Hair follicular keratinocyte (primary cell): ENCODE measurements at places on chromosomes 11 and 22. TPM values are rescaled to one million over a fixed set of nuclear protein-coding genes. Genes with fewer than 3 reads are reported as not detected.

The C1QTNF5 gene
- total RNA-seq, result 0.15 and 0.55 TPM in 2 replicates

The PATE1 gene
- not detected in 2 replicates for total RNA-seq

The PARVG gene
- total RNA-seq, result not detected in 2 replicates

The LRRC56 gene
- under 0.01 and 0.34 TPM in 2 replicates for total RNA-seq

The PRSS23 gene
- total RNA-seq, result 34.8 and 65.4 TPM in 2 replicates

The GTSE1 gene
- 3.3 and 11.1 TPM in 2 replicates for total RNA-seq

The MMP12 gene
- total RNA-seq, result not detected in 2 replicates

The OR8D1 gene
- not detected in 2 replicates for total RNA-seq

The DNAJB7 gene
- not detected in 2 replicates for total RNA-seq

The SCUBE1 gene
- not detected in 2 replicates for total RNA-seq

The PTPN5 gene
- not detected in 2 replicates for total RNA-seq

The MRTFA gene
- total RNA-seq, result 31.8 and 33.5 TPM in 2 replicates

The SPECC1L gene
- 15.3 and 21.2 TPM in 2 replicates for total RNA-seq

The TBX10 gene
- total RNA-seq, result not detected in 2 replicates

The MYBPC3 gene
- not detected in 2 replicates for total RNA-seq

The OR5A1 gene
- total RNA-seq, result not detected in 2 replicates

The FBXO3 gene
- 26.4 and 33.4 TPM in 2 replicates for total RNA-seq

The OR51M1 gene
- not detected in 2 replicates for total RNA-seq

The GVQW3 gene
- 0.16 and 0.38 TPM in 2 replicates for total RNA-seq

The OR52A1 gene
- not detected in 2 replicates for total RNA-seq

The PNPLA3 gene
- 2.9 and 4.2 TPM in 2 replicates for total RNA-seq

The ADM gene
- 23.7 and 36.8 TPM in 2 replicates for total RNA-seq

The MYO7A gene
- total RNA-seq, result 0.30 and 0.70 TPM in 2 replicates

The MMP8 gene
- total RNA-seq, result 0.11 TPM in 1 of 2 replicates, not detected in the other

The ADAMTS8 gene
- total RNA-seq, result not detected in 2 replicates

The C22orf23 gene
- total RNA-seq, result not detected in 2 replicates

The OR2AG1 gene
- not detected in 2 replicates for total RNA-seq

The BATF2 gene
- total RNA-seq, result 0.19 and 0.31 TPM in 2 replicates

The KCNA4 gene
- total RNA-seq, result not detected in 2 replicates

The MOV10L1 gene
- not detected in 2 replicates for total RNA-seq

The C22orf15 gene
- not detected in 2 replicates for total RNA-seq

The OR8D4 gene
- not detected in 2 replicates for total RNA-seq

The KCNK7 gene
- total RNA-seq, result 0.23 and 0.57 TPM in 2 replicates

The POU2AF1 gene
- total RNA-seq, result not detected in 2 replicates

The RNF214 gene
- total RNA-seq, result 6.2 and 6.5 TPM in 2 replicates

The MS4A7 gene
- not detected in 2 replicates for total RNA-seq

The NECTIN1 gene
- total RNA-seq, result 65.2 and 86.8 TPM in 2 replicates

The BCO2 gene
- total RNA-seq, result 0.80 and 3.7 TPM in 2 replicates

The BACE1-AS gene
- total RNA-seq, result 1.7 and 3.3 TPM in 2 replicates

The ESRRA gene
- 98.0 and 103 TPM in 2 replicates for total RNA-seq

The NLRP14 gene
- 0.04 and 0.08 TPM in 2 replicates for total RNA-seq

The SUSD2 gene
- 0.04 and 0.16 TPM in 2 replicates for total RNA-seq

The SNX32 gene
- 0.23 TPM in 1 of 2 replicates, not detected in the other for total RNA-seq

The OR5D16 gene
- total RNA-seq, result not detected in 2 replicates
